ENCODE measurements at places on chromosomes 6 and 20.

DNA sequence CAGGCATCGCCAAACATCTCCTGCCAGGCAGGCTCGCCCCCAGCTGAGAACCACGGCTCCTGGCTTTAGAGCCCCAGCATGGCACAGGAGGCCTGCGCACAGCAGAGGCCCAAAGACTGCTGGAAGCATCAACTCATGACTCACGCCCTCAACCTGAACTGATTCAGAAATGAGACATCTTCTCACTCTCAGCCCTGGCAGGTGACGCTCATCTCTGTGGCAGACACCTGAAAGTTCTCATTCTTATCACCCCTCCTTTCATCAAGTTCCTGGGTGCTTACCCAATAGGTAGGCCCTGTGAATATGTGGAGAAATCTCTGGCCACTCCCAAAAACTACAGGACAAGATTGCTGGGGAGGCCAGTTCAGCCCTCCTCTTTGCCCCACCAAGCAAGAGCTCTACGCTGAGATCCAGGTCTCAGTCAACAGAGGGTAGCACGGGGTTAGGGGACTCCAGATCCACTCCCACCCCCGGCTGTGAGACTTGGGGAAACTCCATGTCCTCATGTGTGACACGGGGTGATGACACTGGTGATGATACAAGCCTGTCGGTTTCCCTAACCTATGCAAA lies 11.3 kb downstream of the NFATC2 start:
- no peak for DNase-seq

DNA sequence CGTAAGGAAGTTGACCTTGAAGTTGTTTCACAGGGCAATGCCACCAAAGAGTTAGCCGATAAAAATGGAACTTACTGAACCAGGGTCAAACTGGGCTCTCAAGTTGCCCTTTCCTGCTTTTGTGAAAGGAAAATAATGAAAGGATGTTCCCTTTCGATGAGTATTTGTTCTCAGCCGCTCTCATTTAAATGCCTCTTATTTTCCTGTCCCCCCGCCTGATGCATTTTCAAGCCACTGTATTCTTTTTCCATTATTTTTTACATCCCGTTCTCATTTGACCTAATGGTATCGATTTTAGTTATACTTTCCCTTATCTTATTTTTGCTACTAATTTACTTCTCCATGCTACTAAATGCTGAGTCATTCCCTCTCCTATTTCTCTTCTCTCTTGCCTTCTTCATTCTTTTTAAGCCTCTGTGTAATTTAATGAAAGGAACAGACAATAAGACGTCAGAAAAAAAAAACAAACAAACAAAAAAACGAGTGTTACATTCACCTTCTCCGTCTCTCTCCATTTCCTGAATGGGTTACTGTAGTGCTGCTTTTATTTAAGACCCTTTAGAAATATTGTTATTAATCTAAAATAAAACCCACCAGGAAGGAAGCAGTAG lies 655 bp upstream of the NDUFAF4 start:
- DNase-seq: peak; percentile 27

- DNase-seq: no peak
Observed at GRCh38 chr6:82283771-82284410, 36.3 kb upstream of the IBTK start.

GRCh38 chr6:166274739-166275370 lies 33.3 kb downstream of the PRR18 start:
- no peak for DNase-seq

- DNase-seq: no peak
Observed at GRCh38 chr6:65999288-65999791, 292.3 kb upstream of the EYS start.

GRCh38 chr6:37851997-37852524 lies 32.5 kb downstream of the ZFAND3 start:
- DNase-seq: no peak

- DNase-seq: no peak
Observed at GRCh38 chr6:114398481-114398880, 55.7 kb upstream of the HS3ST5 start.

GRCh38 chr6:14132921-14133275 lies 15.3 kb downstream of the CD83 start:
- DNase-seq: no peak

DNA sequence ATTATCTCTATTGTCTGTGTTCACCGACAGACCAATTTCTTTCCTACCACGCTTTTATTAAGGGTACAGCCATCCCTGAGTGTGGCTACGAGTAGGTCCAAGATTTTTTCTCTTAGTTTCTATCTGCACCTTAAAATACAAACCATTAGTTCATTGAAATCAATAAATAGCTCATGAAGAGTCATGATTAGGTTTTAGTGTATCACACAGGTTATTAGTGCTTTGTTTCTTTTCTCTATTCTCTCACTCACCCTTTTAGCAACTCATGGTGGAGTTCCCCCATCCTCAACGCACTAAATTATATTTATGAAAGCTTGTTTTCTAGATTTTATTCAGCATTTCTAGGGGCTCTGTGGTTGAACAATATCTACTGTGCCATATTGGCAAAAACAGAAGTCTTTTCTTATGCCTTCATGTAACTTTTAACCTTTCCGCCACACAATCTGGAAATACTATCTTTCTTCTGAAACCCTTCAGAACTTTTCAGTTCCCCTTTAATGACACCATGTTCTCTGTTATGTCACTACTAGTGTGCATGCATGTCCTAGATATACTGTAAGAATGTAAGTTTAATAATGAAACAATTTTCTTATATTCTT lies 128.2 kb upstream of the LAMA2 start:
- DNase-seq: no peak

DNA sequence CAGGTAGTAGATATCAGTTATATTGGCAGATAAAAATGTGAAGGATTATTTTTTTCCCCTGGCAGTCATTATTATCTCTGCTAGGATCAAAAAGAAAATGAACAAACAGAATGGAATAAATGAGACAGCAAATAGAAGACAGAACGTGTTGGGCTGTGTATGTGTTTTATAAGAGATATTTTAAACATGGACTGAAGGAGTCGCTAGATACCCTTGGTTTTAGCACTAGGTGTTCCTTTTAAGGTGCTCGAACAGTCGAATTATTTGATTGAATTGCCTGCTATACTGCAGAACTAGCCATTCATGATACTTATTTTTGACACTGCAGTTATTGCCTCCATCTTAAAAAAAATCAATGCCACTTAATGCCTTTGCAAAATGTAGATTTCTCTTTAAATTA lies 3.7 kb downstream of the GRIK2 start:
- peak; percentile 12 for DNase-seq

GRCh38 chr20:20490673-20491072 lies 122.8 kb downstream of the INSM1 start:
- DNase-seq: no peak

- no peak for DNase-seq
Observed at GRCh38 chr6:165968408-165968807, 199.2 kb downstream of the TBXT start.

DNA sequence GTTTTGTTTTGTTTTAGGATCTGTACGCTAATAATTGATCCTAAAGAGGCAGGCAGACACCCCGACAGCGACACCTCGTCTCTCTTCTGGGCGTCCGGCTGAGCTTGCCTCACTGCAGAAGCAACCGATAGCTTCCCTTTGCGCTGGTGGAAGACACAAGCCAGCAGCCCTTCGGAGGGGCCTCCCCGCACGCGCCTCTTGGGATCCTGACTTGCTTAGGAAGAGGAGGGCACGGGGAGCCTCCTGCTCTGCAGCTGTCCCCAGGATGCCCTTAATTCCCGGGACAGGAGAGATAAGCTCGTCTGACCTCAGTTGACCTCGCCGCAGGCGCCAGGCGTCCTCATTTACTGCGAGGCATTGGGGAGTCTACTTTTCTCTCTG lies 94.0 kb downstream of the CD83 start:
- peak; percentile 33 for DNase-seq

DNA sequence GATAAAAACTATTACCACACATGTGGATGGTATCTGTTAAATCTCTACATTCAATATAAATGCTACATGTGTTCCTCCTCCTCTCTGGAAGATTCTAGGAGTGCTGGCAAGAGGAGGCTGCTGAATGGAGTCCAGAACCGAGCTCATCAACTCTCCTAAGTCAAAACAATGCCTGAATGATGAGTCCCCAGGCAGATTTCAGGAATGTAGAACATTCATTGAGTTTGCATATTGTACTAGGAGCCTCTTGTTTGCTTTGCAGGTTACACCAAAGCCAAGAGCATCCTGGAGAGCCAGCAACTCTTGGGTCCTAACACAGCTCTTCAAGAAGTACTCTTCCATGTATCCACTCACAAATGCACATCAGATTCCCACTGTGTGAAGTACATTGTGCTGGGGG lies 117.6 kb upstream of the UST start:
- peak; percentile 85 for DNase-seq

GRCh38 chr6:1777921-1778685 lies 168.4 kb downstream of the FOXC1 start:
- no peak for DNase-seq

DNA sequence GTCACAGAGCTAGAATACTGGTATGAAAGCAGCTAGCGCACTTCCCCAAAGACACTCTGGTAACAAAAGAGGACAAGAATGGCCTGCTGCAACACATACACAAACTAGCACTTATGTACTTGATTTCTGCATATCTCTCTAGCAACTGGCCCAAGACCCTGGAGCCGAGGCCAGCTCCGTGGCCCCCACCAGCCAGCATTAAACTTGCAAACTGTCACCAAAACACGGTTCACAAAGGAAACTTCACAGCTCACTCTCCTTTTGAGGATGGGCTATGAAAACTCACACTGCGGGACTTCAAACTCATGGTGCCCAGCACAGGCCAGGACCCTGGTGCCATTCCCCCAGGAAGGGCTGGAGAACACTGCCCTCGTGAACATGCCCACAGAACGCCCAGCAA lies 115.9 kb upstream of the RPS6KA2 start:
- no peak for DNase-seq

DNA sequence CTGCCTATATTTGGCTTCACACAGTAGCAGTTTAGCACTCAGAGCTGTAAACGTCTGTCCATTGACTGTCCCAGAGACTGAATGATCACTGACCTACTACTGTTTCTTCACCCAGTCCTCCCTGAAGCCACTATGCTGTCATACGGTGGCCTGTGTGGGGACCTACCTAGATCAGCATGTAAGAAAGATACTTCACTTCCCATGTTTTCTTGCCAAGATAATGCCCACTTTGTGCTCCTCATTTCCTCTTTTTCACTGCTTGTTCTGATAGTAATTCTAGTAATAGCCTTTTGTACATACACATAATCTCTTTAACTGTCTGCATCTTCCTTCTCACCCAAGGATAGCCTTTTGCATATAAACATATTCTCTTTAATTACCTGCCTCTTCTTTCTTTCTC lies 109.9 kb upstream of the TIAM2 start:
- no peak for DNase-seq

DNA sequence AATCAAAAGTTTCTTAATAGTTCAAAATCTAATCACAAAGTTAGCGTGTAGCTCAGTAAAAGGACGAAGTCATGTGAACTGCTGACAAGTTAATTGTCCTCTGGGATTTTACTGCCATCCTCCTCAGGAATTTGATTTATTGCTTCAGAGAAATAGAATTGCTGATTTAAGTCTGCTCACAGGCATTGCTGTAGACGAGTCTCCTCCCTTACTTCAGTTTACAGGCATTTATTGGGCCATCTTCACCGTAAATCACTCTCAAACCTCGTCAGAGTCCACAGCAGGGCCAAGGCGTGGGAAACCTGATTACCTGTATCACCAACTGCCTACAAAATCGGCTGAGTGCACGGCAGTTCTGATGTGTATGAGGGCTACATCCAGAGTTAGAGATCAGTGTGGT lies 119.1 kb upstream of the PDE10A start:
- DNase-seq: no peak

GRCh38 chr20:63704749-63705117 lies 3.0 kb downstream of the ARFRP1 start:
- DNase-seq: no peak

DNA sequence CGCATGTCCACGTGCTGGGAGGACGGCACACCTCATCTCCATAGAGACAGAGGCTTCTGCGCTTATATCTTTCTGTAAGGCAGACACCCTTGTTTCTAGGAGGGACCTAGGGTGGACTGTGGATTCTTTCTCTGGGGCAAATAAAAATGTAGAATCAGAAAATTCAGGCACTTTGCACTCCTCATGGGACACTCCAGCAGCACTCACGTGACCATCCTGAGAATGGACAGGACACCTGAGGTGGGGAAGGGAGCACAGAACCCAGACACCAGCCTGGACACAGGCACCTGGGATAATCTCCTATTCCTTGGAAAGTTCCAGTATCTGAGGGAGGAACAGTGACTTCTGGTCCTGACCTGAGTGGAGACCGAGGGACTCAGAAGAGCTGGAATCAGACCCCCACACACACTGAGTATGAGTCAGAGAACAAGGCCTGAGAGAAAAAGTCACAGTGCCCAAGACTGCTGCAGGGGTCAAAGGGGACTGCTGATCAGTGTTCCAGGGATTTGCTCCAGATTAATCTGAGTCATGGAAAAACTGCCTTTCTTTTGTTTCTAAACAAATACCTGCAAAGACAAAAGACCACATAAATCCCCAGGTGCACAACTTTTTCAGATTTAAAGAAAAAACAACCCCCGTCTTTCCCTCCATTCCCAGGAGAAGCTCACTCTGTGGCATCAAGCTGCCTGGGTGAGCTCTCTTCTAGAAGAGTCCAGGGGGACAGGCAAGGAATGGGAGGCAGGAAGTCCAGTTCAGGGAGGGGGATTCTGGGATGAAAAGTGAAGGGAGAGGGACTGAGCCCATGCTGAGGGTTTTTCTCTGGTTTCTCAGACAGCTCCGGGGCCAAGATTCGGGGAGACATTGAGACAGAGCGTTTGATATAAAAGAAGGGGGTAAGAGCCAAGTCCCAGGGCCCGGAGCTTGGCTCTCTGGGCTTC lies 35.6 kb upstream of the MICB start:
- no peak for DNase-seq

- peak; percentile 92 for DNase-seq
Observed at GRCh38 chr20:31560094-31560745, 44.9 kb upstream of the ID1 start.

DNA sequence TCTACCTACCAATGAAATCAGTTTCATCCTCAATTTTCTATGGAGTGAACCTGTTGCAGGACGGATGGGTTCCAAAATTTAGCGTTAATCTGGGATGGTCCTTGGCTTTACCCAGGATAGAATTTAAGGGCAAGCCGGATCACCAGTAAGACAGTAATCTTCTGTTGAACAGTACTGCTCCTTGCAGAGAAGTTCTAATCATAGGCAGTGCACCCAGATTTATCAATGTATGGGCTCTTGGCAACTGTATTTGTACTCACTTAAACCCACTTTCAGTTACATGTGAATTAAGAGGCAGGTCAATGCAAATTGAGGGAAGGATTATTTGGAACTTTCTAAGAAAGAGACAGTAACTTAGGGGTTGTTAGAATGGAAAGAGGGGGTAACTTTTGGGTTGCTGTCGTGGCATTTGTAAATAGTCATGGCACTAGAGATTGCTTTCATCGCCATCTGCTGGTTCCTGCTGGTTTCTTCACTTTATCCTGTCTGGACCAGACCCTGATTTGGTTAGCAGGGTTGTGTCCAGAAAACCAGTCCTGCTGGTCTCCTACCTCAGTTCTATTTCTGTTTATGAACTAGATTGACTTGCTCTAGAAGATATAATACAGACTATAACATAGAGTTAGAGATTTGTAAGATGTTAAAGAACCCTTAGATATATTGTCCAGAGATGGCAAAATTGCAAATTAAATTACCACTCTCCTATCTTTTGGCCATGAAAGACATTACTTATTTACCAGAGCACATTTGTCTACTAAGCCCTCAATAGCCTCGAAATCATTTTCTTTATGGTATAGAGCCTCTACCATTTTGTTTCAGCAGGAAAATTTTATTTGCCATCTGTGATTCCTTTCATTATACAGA lies 646.3 kb downstream of the UTRN start:
- peak; percentile 50 for DNase-seq

All from AG10803 (cell line).